ENCODE measurements at places on chromosomes 2 and 18.

GRCh38 chr2:152607793-152608300 lies 109.4 kb downstream of the PRPF40A start:
- no peak for DNase-seq

GRCh38 chr2:15808944-15809343 lies 131.4 kb upstream of the MYCN start:
- no peak for DNase-seq

GRCh38 chr2:186603286-186603685 lies 13.4 kb downstream of the ITGAV start:
- DNase-seq, result no peak

- no peak for DNase-seq
Observed at GRCh38 chr2:103151046-103151445, 389.2 kb downstream of the TMEM182 start.

GRCh38 chr2:229342376-229342775 lies 71.3 kb upstream of the PID1 start:
- DNase-seq, result peak; percentile 4

DNA sequence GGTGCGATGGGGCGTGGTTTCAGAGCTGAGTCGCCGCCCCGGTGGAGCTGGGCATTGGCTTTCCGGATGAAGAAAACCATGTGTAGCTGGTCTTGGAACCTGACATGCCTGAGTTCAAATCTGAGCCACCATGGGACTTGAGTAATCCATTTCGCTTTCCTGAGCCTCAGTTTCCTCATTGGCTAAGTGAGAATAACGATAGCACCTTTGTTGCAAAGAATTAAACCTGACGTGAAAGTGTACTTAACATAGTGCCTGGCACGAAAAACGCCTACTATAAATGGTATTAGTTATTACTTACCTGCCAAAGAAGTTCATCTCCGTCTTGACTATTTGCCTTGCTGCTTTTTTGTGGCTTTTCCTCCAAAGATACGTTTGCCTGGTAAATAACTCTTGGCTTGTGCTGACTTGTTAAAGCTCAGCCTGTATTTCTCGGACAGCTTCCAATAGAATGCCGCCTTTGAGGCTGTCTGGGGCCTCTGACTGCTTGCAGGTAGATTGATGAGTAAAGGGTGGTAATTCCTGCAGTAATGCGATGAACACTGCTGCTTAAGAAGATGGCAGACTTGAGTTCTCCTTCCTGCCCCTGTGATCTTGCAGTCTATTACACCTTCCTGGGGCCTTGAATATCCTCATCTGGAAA lies 1.3 kb downstream of the CDCA7 start:
- DNase-seq, result peak; percentile 52

- no peak for DNase-seq
Observed at GRCh38 chr2:120382541-120383144, 36.7 kb downstream of the INHBB start.

DNA sequence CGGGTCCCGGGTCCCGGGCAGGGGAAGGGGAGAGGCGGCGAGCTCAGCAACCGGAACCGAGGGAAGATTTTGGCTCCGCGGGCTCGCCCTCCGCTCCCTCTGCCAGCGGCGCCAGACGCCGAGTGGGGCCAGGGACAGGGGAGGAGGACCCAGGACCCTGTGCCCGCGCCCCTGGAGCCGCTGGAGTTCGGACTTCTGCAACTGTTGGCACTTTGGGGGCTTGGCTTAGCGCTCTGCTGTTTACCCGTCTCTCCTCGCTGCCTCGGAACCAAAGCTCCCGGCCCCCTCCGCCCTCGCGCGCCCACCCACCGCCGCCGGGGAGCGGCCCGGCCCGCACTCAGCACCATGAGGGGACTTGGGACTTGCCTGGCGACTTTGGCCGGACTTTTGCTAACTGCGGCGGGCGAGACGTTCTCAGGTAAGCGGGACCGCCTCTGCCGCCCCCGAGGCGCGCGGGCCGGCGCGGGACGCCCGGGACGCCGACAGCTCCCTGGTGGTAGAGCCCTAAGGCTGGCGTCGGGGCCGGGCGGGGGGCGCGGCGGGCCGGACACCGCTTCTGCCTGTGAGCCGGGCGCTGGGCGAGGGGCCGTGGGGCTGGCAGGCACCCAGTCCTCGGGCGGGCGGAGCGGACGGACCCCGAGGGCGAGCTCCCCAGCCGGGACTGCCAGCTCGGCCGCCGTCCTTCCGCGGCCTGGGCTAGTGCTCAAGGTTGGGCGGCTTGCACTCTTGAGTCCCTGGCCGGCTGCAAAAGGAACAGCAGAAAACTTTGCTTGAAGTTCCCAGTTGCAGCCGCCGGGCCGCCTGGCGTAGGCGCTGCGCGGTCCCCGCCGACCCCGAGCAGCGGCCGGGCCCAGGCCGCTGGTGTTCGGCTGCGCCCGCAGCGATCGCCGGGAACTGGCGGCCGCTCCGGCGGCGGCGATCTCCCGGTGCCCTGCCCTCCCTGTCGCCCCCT lies 634 bp downstream of the PTPRM start:
- peak; percentile 7 for DNase-seq

DNA sequence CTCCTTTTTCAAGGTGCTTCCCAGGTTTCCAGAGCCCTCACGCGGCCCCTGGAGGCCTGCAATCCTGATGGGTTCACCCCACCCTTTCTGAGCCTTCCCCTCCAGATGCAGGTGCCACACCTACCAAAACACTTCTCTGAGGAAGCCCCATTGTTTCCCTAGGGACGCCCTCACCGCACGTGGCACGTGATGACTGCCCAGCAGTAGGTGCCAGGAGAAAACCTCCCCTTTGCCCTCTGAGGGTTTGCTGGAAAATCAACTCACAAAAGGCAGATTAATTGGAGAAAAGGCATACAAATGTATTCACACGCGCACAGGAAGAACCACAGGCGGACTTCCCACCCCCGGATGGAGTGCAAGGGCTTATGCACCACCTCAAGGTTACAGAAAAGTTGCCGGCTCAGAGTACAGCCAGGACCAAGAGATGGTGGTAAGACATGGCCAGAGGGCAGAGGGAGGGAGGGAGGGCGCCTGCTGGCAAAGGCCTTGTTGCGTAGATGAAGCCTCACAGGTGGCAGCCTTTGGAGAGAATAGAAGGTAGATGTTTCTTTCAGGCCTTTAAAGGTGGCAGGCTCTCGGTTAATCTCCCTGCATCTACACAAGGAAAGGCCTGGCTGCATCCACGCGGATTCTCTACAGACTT lies 269.4 kb upstream of the RAB6C start:
- DNase-seq, result no peak

DNA sequence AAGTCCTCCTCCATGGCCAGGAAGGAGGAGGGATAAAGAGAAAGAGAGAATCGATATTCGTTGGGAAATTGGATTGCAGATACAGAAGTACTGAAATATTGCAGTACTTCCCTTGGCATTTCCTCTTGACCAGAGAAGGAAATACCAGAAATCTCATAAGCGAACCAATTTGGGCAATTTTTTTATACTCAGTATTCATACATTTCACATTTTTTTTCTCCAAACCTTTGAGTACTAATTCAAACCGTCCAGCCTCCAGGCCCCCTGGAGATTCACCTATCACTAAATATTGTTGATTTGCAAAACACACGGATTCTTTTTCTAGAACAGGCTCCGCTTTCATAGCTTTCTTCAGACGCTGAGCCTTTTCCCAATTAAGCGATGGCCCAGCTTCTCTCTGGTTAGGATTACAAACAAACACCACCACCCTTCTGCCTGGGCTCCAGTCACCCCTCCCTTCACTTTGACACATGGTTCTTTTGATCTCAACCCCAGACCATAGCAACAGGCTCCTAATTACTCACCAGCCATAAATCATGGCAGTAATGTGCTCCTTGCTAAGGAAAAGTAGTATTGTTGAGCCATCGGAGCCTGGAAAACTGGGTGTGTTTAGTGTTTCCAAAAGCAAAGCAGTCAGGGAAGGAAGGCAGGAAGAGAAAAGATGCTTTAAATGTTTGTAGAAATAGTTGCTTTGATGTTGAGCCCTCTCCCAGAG lies 138.4 kb upstream of the CCDC68 start:
- no peak for DNase-seq

- DNase-seq, result no peak
Observed at GRCh38 chr2:125564471-125564870, 1091.5 kb upstream of the GYPC start.

DNA sequence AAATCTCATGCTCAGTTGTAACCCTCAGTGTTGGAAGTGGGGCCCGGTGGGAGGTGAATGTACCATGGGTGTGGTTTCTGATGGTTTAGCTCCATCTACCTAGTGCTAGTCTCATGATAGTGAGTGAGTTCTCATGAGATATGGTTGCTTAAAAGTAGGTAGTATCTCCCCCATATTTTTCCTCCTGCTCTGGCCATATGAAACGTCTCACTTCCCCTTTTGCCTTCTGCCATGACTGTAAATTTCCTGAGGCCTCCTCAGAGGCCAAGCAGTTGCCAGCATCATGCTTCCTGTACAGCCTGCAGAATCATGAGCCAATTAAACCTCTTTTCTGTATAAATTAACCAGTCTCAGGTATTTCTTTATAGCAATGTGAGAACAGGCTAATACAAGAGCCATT lies 62.8 kb upstream of the RNF152 start:
- no peak for DNase-seq

GRCh38 chr2:174473796-174474195 lies 13.0 kb downstream of the GPR155 start:
- no peak for DNase-seq

GRCh38 chr2:230949966-230950873 lies 25.2 kb upstream of the GPR55 start:
- no peak for DNase-seq

GRCh38 chr2:47503481-47504070 lies 100.6 kb downstream of the MSH2 start:
- no peak for DNase-seq

- DNase-seq, result no peak
Observed at GRCh38 chr2:144701259-144701658, 181.3 kb upstream of the ZEB2 start.

DNA sequence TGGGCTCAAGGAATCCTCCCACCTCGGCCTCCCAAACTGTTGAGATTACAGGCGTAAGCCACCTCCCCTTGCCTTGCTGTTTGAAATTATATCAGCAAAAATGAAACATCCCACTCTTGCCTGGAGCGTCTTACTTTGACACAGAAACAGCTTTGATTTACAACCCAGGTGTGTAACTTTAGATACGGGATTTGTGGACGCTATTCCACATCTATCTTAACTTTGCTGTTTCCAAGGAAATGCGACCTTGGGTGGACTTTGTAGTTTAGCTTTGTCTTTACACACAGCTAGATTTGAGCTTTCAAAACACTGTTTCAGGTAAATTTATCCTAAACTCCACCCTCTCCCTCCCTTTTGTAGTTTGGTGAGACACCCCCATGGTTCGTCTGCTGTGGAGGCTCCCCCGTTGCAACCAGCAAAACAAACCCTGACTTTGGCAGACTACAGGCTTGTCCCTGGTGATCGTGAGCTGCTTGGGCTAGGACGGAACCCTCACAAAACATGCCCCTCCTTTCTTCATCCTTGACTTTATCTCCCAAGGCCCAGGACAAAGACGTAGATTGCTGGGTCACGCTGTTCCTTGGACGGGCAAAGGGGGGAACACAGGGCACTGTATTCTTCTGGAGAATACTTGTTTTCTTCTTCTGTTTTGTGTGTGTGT lies 5.5 kb upstream of the MSH6 start:
- DNase-seq, result no peak

GRCh38 chr2:62145478-62146100 lies 50.3 kb upstream of the B3GNT2 start:
- DNase-seq, result no peak

GRCh38 chr18:65265761-65266160 lies 485.1 kb upstream of the CDH7 start:
- DNase-seq, result no peak

- no peak for DNase-seq
Observed at GRCh38 chr18:25164848-25165811, 186.8 kb downstream of the ZNF521 start.

DNA sequence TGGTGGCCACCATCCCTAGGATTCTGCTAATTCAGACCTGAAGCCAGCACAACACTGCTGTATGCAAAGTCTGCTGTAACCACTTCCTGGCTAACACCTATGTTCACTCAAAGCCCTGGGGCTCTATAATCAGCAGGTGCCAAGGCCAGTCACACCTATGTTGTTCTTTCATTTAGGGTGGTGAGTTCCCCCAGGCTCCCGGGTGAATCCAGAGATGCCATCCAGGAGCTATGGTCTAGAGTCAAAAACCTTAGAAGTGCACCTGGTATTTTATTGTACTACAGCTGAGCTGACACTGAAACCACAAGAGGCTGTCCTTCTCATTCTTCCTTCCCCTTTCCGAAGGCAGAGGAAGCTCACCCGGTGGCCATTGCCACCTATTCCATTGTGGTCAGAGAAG lies 46.2 kb upstream of the CCDC141 start:
- DNase-seq, result no peak

Measured in activated naive CD8-positive, alpha-beta T cell treated with anti-CD3 and anti-CD28 coated beads, Interleukin-2, amount 50 U/mL, for 24 hours (primary cell).